Glomerular endothelial cell (primary cell): ENCODE measurements at places on chromosomes 6 and 20. TPM values are rescaled to one million over a fixed set of nuclear protein-coding genes. Genes with fewer than 3 reads are reported as not detected.

The ID4 gene
- 0.24 and 1.1 TPM in 2 replicates for total RNA-seq

The SLC44A4 gene
- total RNA-seq, result 0.05 and 1.7 TPM in 2 replicates

The CAGE1 gene
- total RNA-seq, result not detected in 2 replicates

The NMBR gene
- total RNA-seq, result not detected in 2 replicates

The BMP2 gene
- total RNA-seq, result 17.7 and 26.9 TPM in 2 replicates

The TINAG gene
- total RNA-seq, result 4.8 TPM in 1 of 2 replicates, not detected in the other

The PPP1R3G gene
- 0.70 and 1.4 TPM in 2 replicates for total RNA-seq

The NOX3 gene
- not detected in 2 replicates for total RNA-seq

The MMUT gene
- total RNA-seq, result 8.2 and 9.0 TPM in 2 replicates

The CTCFL gene
- not detected in 2 replicates for total RNA-seq

The PIM1 gene
- 3.6 and 10.6 TPM in 2 replicates for total RNA-seq

The LY86 gene
- total RNA-seq, result not detected in 2 replicates

The SSTR4 gene
- not detected in 2 replicates for total RNA-seq

The MAN1A1 gene
- 35.4 and 48.1 TPM in 2 replicates for total RNA-seq

The DLK2 gene
- total RNA-seq, result 0.88 and 0.92 TPM in 2 replicates

The RBM12 gene
- 33.0 and 47.3 TPM in 2 replicates for total RNA-seq

The TRAM2 gene
- total RNA-seq, result 92.5 and 99.0 TPM in 2 replicates

The HLA-DQB1 gene
- 0.10 and 1.1 TPM in 2 replicates for total RNA-seq

The CALHM4 gene
- total RNA-seq, result not detected in 2 replicates

The EPB41L2 gene
- total RNA-seq, result 56.6 and 91.5 TPM in 2 replicates

The GABRR1 gene
- not detected in 2 replicates for total RNA-seq
